Activated CD4-positive, alpha-beta T cell treated with anti-CD3 and anti-CD28 coated beads for 36 hours (primary cell): ENCODE measurements at places on chromosomes 2 and 18.

DNA sequence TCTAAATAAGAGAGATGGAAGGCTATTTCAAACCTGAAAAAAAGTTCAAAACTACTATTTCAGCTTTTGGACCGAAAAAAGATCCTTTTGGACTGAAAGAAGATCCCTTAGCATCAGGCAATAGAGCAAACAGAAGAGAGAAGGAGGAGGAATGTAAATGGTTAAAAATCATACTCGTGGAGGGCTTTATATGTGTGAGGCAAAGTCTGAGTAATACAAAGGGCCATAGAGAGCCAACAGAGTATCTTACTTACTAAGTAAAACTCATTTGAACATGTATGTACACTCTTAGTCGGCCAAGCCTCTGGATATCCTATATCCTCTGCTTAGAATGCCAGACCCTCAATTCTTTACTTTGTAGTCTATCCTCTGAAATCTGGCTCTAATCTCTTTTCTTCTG, 55.7 kb downstream of the ITSN2 start:
- H3K4me3 ChIP-seq, result no peak overlapping the region
- no peaks in the 10 kb centered on the region for H3K27me3 ChIP-seq
- H3K4me1 ChIP-seq, result no peaks in the 10 kb centered on the region
- H3K36me3 ChIP-seq, result peaks cover 40% of the 10 kb centered on the region

GRCh38 chr2:109736177-109736827, 57.8 kb upstream of the RGPD5 start:
- no peaks in the 10 kb centered on the region for H3K4me1 ChIP-seq
- no peaks in the 10 kb centered on the region for H3K36me3 ChIP-seq
- peaks cover 12% of the 10 kb centered on the region for H3K27me3 ChIP-seq
- H3K27ac ChIP-seq, result no peak overlapping the region
- peak; percentile 42 for DNase-seq

- H3K4me1 ChIP-seq, result no peaks in the 10 kb centered on the region
- peaks cover 5% of the 10 kb centered on the region for H3K27me3 ChIP-seq
- H3K27ac ChIP-seq, result no peak overlapping the region
These were observed 54.4 kb downstream of the COL5A2 start for GRCh38 chr2:189125195-189125594.

GRCh38 chr2:74707837-74708236, 53.8 kb downstream of the SEMA4F start:
- H3K4me1 ChIP-seq, result peaks cover 4% of the 10 kb centered on the region
- no peak overlapping the region for H3K4me3 ChIP-seq
- peaks cover 3% of the 10 kb centered on the region for H3K36me3 ChIP-seq
- H3K27ac ChIP-seq, result no peak overlapping the region
